ENCODE measurements at places on chromosomes 7 and 10.

- no peak for DNase-seq
Measured at GRCh38 chr10:133248334-133248715, 10.7 kb downstream of the VENTX start.

GRCh38 chr7:22799633-22800032 lies 23.0 kb downstream of the TOMM7 start:
- DNase-seq: no peak

DNA sequence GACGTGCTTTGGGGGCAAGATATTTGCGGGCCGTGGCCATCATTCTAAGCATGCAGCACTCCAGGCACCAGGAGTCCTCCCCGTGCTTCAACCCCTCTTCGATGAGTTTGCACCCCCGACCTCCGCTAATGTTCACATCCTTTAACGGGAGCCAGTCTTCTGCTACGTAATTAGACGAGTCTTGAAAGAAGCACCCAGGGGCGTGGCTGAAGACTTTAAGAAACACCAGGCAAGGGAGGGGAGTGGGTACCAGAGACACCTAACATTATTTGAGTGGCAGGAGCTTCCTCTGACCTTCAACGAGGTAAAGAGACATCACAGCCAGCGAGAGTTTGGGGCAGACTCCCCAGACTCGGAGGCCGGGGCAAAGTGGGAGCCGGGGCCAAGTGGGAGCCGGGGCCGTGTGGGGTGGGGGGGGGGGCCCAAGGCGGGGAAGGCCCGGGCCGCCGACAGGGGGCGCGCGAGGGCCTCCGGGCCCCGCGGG lies 31.1 kb upstream of the TOMM7 start:
- DNase-seq: no peak

DNA sequence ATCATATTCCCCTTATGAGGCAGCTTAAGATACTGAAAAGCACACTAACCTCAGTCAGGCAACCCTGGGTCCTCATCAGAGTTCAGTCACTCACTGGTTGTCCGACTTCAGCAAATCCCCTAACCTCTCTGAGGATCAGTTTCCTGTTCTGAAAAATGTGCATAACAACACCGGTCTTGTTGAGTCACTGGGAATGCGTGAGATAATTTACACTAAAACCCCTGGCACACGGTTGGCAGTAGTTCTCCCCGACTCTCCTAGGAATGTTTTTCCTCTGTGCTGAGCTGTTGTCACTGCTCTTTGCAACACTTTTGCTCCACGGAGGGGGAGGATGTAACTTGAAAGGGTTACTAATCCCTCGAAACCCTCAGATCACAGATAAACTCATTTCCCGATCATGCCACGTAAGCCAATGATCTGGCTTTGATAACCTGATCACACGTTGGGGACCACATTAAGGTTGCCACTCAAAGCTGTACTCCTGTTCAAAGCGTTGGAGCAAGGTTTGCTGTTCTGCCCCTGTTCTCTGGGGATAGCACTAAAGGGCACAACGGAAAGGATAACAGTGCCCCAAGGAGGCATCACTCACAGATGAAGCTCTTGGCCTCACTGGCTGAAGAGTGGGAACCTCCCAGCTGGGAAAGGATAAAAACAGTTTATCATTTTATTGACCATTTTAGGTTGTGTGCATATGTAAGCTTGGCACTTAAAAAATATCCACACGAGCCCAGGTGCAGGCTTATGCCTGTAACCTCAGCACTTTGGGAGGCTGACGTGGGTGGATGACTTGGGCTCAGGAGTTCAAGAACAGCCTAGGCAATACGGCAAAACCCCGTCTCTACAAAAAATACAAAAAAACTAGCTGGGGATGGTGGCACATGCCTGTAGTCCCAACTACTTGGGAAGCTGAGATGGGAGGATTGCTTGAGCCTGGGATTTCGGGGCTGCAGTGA lies 5.0 kb upstream of the RBM17 start:
- DNase-seq: no peak

GRCh38 chr7:63899691-63900393 lies 98.8 kb upstream of the ZNF722 start:
- DNase-seq: no peak

Measured in cerebellar nuclear complex (tissue), 1 donor.